ENCODE measurements at places on chromosomes 3 and 15.

DNA sequence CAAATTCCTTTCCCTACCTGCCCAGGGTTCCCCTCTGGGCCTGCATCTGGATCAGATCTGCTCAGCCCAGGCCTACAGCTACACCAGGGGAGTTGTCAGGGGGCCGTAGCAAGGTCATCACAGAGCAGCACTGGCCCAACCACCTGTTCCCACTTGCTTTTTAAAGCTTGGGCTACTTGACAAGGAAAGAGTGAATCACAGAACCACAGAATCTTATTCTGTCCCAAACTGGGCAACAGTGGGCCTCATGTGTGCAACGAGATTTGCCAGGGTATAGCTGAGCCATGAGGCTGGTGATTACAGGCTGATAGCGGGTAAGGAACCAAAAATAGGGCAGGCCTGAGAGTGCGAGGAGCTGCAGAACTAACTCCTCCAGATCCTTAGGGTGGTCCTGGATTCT lies 66.7 kb downstream of the MYLK start:
- DNase-seq = no peak

DNA sequence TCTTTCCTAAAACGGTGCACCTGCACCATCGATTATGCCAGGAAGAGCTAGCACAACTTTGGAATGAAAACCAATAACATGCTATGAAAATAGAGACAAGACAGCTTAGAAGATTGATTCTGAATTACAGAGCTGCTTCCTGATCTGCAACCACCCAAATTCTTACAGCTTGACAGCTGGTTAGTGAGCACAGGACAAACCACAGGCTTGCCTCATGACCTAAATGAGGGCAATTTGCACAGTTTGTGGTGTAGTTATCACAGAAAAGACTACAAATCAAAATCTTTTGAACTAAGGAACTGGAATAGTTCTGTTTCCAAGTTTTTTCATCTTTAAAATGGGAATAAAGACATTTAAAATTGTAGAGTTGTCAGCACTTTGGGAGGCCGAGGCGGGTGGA lies 533.5 kb downstream of the NAALADL2 start:
- no peak for DNase-seq

DNA sequence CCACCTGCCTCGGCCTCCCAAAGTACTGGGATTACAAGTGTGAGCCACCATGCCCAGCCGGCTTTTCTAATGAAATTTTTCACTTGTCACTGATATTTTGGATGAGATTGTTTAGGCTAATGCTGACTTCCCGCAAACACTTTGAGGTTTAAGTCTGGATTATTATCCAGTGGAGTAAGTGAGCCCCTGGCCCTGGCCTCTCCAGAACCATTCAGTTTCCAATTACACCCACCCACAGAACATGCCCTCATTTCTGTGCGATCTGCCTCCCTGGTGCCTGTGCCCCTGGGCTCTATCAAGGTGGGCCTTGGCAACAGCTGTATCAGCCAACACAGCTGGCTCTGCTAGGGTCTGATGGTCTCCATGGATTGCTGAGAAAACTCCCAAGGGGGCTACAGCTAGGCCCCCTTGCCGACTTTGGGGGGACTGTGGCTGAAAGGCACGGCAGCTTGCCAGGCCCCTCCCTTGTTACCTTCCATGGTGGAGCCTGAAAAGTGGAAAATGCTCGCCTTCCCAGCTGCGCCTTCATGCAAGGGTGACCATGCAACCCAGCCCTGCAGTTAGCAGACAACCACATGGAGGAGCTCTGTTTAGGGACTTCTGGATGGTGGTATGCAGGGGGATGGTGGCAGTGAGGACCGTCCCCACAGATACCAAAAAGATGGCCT lies 288.9 kb downstream of the FAM43A start:
- DNase-seq = no peak

- no peak for DNase-seq
Measured at GRCh38 chr3:31652296-31652695, 119.6 kb downstream of the STT3B start.

DNA sequence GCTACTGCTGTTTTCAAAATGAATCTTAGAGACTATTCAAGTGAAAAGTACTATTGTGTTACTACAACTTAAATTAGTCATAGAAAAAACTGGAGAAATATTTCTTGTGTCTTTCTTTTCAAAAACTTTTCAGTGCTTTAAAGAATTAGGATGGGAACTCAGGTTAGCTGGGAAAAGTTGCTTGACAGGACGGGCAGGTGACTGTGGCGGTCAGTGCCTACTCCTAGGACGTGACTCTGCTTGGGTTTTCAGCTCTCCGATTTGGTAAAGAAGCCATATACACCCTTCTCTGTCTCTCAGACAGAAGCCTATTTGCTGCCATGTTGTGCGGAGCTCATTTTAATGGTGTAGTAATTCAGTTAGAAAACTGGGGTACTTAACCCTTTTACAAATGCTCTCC lies 89.8 kb upstream of the CACNA2D3 start:
- no peak for DNase-seq

GRCh38 chr15:85128621-85129020 lies 147.0 kb downstream of the PDE8A start:
- DNase-seq = no peak

- DNase-seq = no peak
Measured at GRCh38 chr3:116423945-116424344, 21.3 kb downstream of the LSAMP start.

DNA sequence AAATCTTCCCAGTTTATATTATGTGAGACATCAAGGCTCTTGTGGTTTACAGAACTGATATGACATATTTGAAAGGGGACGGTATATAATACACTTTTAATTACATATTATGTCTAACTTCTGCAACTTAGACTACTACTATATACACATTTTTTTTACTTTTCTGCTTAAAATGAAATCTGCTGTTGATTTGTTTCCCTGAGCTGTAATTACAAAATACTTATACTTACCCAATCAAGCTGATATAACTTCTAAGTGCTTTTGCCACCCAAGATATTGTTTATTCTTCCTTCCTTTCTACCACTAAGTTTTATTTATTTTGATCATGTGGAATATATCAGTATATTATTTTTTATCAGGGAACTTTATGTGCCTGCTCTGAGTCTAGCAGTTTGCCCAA lies 654.0 kb upstream of the TGFBR2 start:
- DNase-seq = no peak

- DNase-seq = no peak
Measured at GRCh38 chr3:32884591-32884990, 66.8 kb downstream of the TRIM71 start.

GRCh38 chr15:58506783-58507668 lies 75.2 kb downstream of the LIPC start:
- no peak for DNase-seq

DNA sequence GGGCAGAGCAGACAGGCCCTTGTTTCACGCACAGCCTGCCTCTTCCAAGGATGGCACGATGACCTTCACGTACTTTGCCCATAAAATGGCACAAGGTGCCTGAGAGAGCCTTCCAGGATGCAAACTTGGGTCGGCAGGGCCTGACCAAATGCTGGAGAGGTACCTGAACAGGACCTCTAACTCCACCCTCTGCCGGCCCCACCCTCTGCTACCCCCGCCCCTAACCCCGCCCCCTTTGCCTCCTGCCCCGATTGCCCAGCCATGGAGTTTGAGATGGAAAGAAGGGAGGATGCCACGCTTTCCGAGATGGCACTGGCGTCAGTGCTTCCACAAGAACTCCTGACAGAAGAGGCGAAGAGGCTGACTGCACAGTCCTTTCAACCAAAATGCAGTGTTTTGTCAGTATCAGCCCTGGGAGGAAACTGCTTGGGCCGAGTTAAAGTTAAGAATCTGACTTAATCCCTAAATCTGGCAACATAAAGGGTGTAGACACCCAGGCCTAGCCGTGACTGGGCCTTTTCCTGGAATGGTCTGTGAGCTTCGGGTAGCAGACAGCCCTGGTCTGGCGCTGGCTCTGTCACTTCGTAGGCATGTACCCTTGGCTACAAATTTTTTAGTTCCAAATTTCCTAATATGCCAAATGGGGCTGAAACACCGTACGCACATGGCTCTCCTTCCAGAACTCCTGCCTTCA lies 230.3 kb upstream of the RGMA start:
- DNase-seq = peak; percentile 81

- DNase-seq = no peak
Measured at GRCh38 chr15:96218623-96219455, 111.7 kb upstream of the NR2F2 start.

DNA sequence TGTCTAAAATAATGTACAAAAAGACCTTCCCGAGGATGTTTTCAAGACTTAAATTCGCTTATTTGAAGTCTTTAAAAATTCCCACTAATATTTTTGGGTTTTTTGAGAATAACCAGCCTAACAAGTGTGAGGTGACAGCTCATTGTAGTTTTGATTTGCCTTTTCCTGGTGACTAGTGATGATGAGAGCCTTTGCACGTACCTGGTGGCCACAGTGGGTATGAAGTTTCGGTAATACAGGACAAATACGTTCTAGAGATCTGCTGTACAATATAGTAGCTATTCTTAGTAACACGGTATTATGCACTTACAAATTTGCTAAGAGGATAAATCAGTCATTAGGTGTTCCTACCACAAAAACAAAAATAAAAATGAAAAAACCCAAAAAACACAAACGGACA lies 124.9 kb downstream of the GRM7 start:
- DNase-seq = no peak

- DNase-seq = no peak
Measured at GRCh38 chr3:21989341-21990042, 238.5 kb upstream of the ZNF385D start.

GRCh38 chr3:23738944-23739343 lies 66.8 kb upstream of the UBE2E1 start:
- DNase-seq = no peak

DNA sequence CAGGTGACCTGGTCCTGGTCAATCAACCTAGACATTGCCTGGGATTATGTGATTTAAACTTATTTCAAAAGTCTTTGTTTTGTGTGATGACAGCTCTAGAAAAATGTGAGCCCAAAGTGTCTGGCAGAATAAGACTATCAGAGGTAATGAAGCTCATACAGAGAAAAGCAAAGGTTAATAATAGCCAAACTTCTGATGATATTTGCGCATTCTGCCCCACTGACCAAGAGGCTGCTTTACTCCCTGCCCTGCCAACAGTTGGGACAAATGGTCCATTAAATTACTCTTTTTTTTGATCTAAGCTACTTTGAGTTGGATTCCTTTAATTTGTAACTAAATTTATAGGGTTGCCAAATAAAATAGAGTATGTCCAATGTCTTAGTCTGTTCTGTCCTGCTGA lies 911.2 kb downstream of the MCTP2 start:
- DNase-seq = no peak

DNA sequence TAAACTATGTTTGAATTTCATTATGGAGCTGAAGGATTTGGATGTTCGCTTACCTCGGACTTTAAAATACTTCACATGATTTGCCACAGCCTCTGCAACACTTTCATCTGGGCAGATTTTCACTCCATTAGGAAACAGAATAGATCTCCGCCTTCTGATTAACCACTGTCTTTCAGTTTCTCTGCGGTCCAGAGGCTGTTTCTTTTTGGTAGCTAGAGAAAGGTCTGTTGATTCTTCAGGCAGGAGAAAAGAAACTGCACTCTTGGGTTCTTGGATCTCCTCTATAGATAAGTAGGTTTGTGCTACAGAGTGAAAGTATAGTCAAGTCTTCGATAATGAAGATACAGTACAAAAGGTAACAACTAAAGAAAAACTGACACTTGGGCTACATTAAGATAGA lies 844 bp downstream of the IMPG2 start:
- no peak for DNase-seq

DNA sequence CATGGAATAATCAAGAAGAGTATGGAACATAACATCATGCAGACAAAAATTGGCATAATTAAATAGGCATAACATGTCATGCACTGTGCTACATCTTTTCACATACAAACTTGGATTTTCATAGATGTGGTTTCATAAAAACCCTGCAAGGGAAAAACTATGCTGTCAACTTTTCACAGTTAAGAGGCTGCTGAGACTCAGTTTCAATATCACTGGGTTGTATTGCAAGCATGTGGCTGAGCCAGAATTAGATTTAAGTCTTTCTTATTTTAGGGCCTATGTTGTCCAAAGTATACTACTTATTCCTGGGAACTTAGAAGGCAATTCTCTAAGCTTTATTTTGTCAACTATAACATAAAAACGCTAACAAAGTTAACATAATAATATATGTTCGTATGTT lies 70.7 kb upstream of the LSAMP start:
- no peak for DNase-seq

- DNase-seq = no peak
Measured at GRCh38 chr15:35657679-35658311, 111.8 kb upstream of the DPH6 start.

DNA sequence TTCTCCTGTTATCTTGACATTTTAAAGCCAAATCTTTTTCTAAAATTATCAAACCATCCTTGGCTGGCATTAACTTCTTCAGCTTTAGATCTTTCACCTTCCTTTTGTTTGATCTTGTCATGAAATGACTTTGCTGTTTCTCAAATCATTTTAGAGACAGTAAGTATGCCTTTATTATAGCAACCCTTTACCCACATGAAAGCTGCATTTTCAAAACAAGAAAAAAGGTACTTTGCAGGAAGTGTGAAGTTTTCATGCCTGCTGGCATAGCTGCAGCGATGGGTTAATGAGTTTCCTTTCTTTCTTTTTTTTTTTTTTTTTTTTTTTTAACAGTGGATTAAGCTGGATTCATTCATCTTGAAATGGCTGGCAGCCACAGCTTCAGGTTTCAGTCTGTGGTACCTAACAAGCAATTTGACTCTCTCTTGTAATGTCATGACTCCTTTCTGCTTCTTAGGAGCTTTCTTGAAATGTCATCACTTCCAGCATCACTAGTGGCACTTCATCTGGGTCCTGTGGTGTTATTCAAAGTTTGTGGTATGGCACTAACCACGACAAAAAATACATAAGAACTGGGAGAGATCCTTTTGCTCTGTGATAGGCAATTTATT lies 18.8 kb downstream of the SLC25A26 start:
- no peak for DNase-seq

GRCh38 chr3:98670020-98670419 lies 76.6 kb upstream of the CPOX start:
- DNase-seq = no peak

DNA sequence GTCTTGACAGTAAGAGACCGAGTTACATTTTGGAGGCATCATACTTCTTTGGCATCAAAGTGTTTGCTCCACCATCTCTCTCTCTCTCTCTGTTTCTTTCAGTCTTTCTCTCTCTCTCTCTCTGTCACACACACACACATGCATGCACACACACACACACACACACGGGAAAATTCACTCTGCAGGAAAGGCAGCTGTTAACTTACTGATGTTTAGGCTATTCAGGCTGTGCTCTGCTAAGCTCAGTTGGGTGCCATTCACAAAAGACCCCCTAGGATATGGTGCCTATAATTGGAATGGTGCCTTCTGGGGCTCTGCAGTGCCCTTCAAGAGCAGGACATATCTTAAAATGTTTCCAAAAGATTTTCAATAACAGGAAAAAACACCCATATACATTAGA lies 78.2 kb downstream of the KCNH8 start:
- no peak for DNase-seq

DNA sequence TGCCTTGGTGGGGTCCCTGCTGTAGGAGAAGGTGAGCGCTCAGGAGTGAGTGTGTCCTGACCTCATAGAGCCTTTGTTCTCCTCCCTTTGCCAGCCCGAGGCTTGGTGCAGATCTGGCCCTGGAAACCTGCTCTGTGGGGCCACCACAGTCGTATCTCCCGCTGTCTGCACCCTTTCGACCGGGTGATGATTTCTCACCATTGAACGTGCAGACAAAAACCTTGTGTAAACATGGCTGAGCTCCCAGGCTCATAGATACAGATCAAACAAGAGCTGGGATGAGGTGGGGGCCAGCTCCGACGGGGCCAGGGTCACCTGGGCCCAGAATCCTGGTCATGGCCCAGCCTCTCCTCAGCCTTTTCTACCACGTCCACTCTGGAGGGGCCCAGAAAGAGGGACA lies 34.6 kb upstream of the ESYT3 start:
- no peak for DNase-seq

GRCh38 chr3:45406772-45407171 lies 18.4 kb downstream of the LARS2 start:
- DNase-seq = no peak
